Amniotic epithelial cell (primary cell): ENCODE measurements at places on chromosomes 7 and 10.
A peak's percentile ranks its signal among the peaks of the same experiment; 100 is the strongest.

- DNase-seq = no peak
Measured at GRCh38 chr7:100613412-100614175, 1.3 kb downstream of the MOSPD3 start.

GRCh38 chr7:139743267-139743966, 34.4 kb downstream of the HIPK2 start:
- DNase-seq = no peak

DNA sequence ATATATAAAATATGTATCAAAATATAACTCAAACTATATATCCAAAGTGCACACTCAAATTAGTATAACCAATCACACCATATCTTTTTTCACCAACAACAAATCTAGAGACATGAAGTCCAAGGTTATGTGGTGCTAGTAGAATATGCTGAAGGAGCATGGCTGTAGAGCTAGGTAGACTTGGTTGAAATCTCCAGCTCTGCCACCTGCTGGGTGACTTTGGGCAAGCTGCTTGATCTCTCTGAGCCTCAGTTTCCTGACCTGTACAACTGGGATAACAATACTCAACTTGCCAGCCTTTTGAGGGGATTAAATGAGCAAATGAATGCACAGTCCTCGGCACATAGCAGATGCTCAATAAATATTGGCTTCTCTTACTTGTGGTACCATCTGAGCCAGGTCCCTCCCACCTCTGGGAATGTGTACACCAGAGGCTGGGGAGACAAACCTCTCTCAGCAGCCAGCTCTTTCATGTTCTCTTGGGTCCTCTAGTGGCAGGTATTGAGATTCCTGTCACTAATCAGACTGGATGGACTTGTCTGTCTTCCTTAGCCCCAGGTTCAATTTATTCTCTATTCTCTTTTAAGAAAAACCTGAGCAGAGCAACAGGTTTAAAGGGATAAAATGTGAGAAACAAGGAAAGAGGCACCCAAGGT, 94.3 kb upstream of the PDE1C start:
- peak; percentile 33 for DNase-seq

DNA sequence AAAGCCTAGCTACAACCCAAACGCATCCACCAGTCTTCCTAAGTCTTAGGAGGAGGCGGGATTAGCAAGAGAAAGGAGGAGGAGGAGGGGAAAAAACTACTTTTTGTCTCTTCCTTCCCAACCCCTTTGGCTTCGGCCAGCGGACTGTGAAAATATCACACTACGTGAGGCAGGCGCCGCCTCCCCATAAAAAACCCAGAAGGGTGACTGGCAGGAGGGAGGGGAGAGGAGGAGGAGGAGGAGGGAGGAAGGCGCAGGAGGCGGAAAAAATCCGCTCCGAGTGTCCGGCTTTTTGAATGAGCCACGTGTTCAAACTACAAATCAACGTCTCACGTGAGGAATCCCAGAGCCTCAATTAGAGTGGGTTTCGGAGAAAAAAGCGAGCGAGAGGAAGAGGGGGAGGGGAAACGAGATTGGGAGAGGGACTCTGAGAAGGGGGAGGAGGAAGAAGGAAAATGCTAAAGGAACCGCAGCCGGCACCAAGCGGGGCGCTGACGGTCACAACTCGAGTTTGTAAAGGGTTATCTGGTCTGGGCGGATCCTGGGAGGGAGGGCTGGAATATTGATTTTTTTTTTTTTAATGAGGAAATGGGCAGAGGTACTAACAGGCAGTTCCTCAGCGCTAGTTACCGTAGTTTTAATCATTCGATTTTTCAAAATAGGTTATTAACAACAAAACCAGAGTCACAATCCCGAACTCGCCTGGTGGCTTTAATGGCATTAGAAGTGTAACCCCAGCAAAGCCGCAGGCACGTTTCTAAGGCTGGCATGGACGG, at the start of gene IGF2BP3:
IGF2BP3 (minus strand) TSS at position 162 of the 776 bp plus-strand sequence. CDS start 381 bp downstream, outside the sequence.
- peak; percentile 97 for DNase-seq

DNA sequence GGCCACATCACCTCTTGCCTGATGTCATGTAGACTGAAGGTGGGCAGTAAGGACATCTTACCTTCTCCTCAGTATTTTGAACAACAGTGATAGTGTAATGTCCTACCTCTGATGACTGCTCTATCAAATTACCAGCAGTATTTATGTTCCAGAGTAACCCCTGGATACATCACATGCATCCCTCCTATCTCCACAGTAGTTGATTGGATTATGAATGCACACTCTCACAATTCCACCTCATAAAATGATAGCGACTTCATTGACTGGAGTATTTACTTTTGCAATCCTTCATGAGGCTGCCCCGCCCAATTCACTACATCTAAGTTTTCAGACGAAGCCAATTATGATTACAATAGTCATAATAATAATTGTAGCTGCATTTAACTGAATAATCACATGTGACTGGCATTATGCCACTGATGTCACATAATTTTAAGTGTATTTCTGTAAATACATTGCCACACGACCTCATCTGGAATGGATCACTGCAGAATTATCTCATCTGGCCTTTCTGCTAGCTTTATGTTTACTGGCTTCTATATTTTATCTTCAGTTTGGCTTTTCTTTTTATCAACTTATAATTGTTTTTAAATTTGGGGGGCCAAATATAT, 268.9 kb downstream of the SLC25A13 start:
- DNase-seq = no peak

DNA sequence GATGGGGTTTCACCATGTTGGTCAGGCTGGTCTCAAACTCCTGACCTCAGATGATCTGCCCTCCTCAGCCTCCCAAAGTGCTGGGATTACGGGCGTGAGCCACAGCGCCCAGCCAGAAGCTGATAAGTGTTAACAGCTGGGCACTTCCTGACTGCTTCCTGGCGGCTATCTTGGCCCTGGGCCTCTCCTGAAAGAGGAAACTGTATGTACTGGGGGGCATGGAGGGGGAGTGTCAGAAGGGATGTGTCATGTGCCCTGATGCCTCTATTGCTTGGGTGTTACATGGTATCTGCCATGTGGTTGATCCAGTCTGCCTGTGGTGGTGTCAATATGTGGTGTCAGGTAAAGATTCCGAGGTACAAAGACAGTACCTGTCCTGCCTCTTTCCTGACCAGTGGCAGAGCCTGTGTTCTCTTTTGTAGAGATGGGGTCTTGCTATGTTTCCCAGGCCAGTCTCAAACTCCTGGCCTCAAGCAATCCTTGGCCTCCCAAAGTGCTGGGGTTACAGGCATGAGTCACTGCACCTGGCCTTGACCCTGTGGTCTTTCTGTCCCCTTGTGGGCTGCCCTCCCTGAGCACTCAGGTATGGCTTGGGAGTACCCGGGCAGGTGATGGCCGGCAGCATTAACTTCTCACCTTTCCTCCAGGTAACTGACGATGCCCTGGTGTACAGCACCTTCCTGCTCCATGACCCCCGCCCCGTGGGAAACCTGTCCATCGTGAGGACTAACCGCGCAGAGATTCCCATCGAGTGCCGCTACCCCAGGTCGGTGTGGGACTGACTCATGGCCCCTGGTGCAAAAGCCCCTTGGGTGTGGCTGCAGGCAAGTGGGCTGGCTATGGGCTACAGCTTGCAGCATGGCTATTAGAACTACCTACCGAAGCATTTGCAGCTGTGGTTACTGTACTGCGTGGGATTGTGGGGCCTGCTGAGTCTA, 4.4 kb downstream of the ZP3 start:
- DNase-seq = peak; percentile 27

DNA sequence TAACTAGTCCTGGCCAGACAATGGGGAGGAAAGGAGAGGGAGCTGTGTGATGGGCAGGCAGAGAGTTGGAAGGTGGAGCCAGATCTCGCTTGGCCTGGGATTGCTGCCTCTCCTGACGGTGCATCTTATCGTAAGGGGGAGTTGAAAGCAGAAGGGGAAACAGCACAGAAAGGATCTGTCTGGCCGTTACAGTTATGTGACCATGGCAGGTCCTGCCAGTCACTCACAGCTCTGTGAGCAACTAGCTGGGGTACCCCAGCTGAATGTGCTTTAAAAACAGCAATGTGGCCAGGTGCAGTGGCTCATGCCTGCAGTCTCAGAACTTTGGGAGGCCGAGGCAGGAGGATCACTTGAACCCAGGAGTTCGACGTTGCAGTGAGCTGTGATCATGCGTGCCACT, 8.1 kb downstream of the BLVRA start:
- DNase-seq = no peak

- peak; percentile 36 for DNase-seq
Measured at GRCh38 chr7:36208426-36208825, 55.4 kb downstream of the EEPD1 start.

- DNase-seq = no peak
Measured at GRCh38 chr7:10238641-10239040, 735.0 kb upstream of the PHF14 start.

DNA sequence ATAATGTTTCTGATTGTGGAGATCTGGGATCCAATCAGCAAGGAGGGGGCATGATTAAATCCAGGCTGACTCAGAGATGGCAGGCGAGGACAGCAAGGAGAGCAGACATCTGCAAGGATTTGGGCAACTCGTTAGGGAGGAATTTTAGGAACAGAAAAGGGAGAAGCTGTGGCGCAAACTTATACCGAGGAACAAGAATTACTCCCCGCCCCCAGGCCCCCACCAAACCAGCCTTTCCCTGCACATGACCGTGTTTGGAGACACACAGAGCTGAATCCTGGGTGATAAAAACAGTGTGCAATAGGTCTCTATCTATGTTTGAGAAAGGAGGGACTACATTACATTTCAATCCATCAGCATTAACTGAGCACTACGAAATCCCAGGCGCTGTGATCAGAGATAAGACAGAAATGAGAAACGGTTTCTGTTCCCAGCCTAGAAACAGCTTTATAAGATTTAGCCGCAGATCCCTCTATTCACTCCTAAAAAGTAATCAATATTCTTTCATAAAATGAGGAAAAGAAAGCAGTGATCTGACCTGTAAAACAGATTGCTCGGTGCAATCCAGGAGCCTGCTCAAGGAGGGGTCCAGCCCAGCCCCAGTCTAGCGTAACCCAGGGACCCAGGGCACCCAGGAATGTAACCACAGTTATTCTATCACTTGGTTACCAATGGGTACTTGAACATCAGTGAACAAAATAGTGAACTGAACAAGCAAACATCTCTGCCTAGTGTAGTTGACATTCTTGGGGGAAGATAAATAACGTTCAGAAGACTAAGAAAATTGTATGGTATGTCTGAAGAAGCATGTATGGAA, 37.2 kb upstream of the RAPGEF5 start:
- peak; percentile 32 for DNase-seq

GRCh38 chr7:71144963-71145362, 13.0 kb downstream of the GALNT17 start:
- DNase-seq = no peak

GRCh38 chr7:21454182-21454581, 26.3 kb downstream of the SP4 start:
- no peak for DNase-seq

- DNase-seq = peak; percentile 84
Measured at GRCh38 chr10:19824381-19825342, 8.4 kb downstream of the PLXDC2 start.

GRCh38 chr10:18668026-18668425, 8.8 kb downstream of the ARL5B start:
- no peak for DNase-seq

DNA sequence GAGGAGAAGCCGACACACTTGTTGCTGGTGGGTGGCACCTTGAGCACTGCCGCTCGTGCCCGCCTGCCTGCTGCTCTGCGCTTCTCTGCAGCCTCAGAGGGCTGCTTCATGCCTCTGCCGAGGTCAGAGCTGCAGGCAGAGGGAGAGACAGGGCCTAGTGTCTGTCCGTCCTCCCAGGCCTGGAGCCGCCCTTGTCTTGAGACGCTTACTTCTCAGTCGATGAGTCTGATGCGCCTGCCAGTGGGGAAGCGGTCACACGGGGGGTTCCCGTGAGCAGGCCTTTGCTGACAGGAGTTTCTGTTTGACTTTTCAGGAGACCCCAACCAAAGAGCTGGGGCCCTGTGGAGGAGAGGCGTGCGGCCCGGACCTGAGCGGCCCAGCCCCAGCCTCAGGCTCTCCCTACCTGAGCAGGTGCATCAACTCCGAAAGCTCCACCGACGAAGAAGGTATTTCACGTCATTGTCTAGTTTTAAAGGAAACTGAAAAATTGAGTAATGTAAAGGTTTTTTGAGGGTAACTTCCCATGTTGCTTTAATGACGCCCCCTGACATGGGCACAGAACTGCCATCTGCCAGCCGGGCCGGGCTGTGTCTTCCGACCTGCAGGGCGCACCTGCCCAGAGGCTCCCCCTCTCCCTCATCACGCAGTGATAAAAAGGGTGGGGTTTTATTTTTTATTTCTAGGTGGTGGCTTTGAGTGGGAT, 7.8 kb upstream of the BHLHA15 start:
- no peak for DNase-seq

DNA sequence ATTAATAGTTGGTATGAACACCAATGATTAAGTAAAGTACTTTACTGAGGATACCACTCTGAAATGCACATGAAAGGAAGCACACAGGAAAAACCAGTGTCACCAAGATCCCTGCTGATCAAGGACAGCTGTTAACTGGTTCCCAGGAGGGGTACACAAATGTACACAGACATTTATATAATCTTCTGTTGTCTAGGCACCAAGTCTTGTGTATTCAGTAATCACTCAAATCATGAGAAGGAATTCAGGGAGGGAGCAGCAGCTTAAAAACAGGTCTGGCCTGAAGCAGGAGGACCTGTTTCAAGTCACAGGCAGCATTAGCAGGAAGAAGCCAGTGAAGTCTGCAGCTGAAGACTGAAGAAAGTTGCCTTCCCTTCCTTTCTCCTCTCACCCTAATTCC, 18.7 kb downstream of the MPP7 start:
- no peak for DNase-seq

DNA sequence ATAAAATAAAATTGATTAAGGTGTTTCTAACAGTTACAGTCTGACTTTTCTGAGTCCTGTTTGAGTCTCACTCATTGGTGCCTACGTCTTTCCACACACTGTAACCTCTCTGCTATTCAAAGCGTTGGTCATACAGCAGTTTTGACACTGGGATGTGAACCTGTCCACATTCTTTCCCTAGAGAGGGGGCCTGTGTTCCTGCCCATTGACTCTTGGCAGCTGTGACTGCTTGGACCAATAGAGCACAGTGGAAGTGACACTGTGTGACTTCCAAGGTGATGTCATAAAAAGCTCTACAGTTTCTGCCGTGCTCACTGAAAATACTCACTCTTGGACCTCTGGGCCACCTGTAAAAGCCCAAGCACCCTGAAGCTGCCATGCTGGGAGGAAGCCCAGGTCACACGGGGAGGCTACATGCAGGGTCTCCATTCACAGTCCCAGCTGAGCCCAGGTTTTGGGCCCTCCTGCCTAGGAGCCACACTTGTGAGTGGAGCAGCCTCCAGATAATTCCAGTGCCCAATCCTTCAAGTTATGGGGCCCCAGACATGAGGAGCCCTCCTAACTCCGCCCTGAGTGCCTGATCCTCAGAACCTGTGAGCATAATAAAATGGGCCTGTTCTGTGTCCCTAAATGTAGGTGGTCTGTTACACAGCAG, 704 bp upstream of the ANTXRL start:
- DNase-seq = no peak

DNA sequence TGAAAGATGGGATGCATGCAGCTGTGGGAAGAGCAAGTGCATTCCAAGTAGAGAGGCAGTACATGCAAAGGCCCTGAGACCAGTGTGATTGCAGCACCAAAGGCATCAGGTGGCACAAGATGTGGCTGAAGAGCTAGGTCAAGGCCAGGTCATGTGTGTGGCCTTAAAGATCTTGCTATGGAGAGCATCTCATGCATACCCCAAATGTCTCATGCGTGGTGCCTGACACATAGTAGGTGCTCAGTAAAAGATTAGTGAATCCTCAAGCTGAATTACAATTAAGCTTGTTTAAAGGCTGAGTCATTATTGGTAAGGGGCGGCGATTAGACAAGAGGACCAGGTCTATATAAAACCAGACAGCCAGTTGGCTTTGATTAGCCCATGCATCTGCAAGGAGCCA, 336.6 kb downstream of the FGFR2 start:
- no peak for DNase-seq
